Cerebellar cortex (tissue), 1 donor: ENCODE measurements at places on chromosomes 6 and 20.

- DNase-seq, result no peak
Measured at GRCh38 chr6:145277358-145278086, 457.8 kb downstream of the EPM2A start.

DNA sequence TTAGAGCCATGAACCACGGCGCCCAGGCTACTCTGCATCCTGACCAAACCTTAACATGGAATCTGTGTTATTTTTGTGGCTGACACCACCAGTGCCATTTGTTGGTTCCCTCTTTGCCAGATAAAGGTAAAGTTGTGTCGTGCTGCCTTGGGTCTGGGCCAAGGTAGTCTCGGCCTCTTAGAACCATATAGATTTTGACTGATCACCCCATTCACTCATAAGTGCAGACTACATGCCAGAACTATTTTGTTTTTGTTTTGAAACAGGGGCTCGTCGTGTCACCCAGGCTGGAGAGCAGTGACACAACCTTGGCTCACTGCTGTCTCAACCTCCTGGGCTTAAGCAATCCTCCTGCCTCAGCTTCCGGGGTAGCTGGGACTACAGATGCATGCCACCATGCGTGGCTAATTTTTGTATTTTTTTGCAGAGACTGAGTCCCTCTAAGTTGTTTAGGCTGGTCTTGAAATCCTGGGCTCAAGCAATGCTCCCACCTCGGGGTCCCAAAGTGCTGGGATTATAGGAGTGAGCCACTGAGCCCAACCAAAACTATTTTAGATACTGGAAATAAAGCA, 19.2 kb upstream of the RIPOR3 start:
- DNase-seq, result no peak

DNA sequence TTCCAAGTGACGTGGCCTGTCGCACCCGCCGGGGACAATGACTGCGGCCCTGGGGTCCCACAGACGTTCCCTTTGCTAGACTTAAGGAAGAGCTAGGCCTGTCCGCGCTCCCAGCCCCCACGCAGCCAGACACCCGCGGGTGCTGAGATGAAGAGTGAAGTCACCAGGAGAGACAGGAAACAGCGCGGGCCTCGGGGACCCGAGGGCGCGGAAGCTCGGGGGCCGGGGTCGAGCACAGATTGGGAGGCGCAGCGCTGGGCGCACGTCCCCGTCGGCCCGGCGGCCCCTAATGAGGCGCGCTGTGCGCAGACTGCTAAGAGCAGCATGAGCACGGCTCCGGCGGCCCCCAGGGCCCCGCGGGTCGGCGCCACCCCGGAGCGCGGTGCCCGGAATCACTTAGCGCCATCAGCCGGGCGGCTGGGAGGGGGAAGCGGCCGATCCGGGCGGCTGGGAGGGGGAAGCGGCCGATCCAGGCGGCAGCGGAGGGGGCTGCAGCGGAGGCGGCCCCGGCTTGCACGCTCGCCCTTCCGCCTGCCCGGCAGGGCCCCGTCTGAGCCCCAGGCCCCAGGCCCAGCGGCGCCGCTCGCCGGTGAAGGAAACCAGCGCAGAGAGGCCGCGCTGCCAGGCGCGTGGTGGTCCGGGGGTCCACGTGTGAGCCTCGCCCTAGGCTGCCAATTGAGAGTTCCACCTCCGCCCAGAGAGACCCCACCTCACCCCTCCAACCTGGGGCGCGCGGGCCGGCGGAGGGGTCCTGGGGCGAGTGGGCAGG, 8.3 kb upstream of the AVP start:
- DNase-seq, result no peak

DNA sequence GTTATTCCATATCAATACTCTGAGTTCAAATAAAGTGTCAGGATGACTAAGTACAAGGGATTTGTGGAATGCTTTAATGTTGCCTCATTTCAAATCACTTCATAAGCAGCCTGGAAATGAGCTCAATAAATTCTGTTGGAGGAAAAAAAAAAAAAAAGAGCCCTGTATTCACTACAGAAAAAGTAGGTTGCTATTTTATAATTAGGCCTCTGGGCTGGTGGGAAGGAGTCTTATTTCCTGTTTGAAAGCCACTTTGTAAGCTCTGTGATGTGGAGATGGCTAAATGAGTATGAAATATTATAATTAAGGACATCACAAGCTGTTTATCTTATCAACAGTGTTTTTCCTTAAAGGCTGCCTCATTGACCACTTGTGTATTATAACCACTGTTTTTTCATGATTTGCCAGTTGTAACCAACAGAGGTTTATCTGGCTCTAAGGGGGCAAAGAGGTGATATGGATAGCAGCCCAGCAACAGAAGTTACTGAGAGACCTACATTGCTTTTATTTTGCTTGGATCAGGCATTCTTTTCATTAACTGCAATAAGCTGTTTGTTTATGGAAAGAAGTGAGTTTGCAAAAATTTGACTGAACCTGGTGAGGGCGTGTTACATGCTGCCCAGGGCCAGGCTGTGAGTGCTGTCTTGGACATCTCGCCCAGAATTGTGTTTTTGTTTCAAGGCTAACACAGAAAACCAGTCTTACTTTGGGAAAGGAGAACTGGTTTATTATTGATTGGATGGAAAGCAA, 563.3 kb upstream of the MAP3K7 start:
- no peak for DNase-seq

GRCh38 chr6:116087437-116088027, 13.1 kb upstream of the NT5DC1 start:
- no peak for DNase-seq

GRCh38 chr6:128521282-128521632, 858 bp upstream of the PTPRK start:
- no peak for DNase-seq

DNA sequence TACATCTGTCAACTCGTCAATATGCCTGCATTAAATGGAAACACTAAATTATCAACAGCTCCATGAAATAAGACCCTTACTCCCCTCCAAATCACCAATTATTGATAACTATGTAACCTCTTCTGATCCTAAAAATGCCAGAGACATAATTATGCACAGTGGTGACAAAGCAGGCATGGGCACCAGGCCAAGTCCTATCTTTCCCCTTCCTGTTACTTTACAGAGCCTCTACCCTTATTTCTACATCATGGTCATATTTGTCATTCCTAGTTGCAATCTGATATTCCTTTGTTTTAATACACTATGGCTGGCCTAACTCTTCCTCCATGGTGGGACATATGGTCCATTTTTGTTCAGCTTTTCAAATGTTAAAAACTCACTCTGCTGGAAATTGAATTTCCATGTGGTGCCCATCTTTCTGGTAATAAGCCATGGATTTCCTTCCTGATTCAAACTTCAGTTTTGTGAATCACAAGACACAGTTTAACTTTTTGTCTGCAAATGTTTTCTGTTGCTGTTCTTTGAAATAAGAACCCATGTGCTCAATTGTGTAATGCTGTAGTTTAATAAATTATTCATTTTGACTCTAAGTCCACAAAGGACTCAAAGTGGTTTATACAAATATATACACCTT, 41.8 kb upstream of the ARFGEF2 start:
- DNase-seq, result no peak

DNA sequence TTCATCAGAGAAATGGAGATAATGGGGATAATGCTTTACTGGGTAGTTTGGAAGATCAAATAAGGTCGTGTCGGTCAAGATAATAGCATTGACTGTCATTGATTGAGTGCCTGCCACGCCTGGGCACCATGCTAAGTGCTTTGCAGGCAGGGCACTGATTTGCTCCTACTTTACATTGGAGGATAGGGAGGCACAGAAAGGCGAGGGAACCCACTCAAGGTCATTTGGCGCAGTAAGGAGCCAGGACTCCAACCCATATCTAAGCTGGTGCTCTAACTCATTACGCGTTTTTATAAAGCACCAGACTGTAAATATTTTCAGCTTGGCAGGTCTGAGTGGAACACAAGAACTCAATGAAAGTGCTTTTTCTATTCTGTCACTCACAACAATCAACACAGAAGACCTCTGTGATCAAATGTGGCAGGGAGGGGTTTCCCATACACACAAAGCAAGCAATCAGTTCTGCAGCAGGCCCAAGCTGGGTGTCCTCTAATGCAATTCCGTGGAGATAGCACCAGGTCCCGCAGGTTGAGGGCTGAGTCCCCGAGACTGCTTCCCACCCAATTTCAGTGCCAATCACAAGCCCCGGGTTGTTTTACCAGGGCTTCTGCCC, 373.6 kb downstream of the CDH26 start:
- DNase-seq, result no peak

DNA sequence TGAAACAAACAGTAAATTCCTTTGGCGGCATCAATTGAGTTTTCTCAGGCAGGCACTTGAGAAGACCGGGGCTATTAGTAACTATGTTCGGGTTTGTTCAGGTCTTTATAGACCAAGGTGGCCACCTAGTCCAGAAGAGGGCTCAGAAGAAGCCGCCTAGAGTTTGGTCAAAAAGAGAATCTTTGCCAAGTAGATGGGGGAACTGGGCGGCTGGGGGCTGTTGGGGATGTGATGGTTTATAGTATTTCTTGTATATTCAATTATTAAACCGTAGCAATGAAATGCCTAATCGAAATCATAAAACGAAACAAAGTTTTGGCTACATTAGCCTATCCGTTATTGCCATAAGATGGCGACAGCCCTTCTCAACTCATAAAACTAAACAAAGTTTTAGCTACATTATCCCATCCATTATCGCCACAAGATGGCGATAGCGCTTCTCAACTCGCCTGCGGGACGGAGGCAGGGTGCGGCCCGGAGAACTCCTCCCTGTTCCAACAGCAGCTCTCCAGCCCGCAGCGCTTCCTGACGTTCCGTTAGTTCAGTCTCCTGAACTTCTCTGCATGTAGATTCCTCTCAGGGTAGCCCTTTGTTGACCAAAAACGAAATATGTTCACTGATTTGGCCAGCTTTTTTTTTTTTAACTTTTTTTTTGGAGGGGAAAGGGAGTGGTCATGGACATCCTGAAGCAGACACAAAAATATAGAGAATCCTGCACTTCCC, 120.5 kb upstream of the PRSS16 start:
- DNase-seq, result peak; percentile 80

- no peak for DNase-seq
Measured at GRCh38 chr6:145349950-145350510, 385.3 kb downstream of the EPM2A start.
